NAMALWA (cell line): ENCODE measurements at places on chromosomes 5 and 9.

DNA sequence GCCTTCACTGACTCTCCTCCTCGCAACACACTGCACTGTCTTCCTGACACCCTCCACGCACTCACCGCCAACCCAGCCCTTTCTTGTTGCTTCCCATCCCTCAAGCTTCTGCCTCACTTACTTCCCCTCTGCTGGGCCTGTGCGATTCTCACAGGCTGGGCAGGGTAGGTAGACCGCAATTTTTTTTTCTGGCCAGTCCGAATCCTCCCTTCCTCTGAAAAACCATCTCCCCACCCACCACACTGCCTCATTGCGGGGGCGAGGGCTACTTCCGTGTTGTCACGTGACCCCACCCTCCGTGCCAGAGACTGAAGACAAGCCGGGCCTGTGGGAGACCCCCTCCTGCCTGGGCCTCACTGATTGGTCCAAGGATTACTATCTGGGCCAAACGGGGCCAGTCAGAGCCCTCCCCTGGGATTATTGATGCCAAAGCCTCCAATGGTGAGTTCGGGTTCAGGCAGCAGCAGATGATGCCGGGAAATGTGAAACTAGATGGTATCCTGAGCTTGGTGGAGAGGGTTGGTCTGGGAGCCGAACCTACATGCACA is 73.1 kb downstream of the STK10 start:
- peak; percentile 97 for DNase-seq

- DNase-seq: no peak
Measured at GRCh38 chr5:119212676-119213075, 141.8 kb downstream of the DMXL1 start.

DNA sequence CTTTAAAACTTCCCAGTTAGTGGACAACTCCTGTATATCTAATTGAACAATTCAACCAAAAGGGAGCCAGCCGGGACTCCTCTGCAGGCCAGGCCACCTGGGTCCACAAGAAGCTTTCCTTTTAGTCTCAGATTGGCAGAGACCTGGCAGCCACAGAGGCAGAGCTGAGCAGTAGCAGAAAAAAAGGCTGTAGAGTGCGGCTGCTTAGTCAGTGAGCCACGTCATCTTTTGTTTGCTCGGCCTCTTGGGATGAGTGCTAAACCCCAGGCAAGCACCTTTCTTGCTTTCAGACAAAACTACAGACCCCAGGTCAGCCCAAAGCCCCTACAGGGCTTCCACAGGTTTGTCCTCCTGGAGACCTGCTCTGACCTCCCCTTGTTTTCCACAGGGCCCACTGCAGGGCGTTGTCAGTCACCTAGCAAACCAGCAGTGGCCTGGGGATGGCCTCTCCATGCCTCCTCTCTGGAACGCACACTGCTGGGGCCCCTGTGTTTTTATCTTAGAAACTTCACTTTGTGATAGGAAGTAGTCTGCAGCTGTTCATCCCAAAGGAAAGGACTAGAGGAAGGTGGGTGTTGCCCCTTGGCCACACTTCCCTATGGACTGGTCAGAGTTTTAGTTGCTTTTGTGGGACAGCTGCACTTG is 49.9 kb downstream of the SHB start:
- DNase-seq: no peak

- no peak for DNase-seq
Measured at GRCh38 chr9:114737118-114737517, 55.1 kb upstream of the TEX48 start.

DNA sequence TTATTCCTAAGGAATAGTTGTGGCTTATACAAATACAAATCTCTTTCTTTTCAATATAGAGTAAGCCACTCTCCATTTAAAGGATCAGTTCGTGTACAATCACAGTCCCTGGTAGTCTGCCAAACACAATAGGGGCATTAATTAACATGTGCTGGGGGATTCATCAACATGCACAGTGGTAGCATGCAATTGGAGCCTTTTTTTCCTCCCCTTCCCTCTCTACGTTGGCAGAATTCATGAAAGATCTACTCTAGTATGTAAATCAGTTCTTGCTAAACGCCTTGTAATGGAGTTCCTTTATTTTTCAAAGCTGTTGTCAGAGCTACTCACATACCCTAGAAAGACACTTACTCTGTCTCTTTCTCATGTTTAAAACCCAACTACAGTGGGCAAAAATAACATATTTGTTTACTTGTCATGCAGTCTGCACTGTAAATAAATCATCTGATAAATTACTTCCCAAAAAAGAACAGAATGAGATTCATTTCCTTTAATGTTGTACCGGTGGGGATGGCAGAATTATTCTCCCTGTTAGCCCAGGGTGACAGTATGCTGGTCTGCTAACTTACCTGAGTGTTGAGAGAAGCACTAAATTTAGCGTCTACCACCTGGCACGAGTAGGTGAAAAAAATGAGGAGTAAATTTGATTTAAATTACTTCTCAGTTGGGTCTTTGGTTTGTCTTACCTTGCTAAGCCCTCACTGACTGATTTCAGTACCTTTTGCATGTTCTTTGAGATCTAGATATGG is 341.5 kb upstream of the CCNH start:
- DNase-seq: no peak

GRCh38 chr9:2299156-2299842 is 284.2 kb downstream of the SMARCA2 start:
- DNase-seq: peak; percentile 79

DNA sequence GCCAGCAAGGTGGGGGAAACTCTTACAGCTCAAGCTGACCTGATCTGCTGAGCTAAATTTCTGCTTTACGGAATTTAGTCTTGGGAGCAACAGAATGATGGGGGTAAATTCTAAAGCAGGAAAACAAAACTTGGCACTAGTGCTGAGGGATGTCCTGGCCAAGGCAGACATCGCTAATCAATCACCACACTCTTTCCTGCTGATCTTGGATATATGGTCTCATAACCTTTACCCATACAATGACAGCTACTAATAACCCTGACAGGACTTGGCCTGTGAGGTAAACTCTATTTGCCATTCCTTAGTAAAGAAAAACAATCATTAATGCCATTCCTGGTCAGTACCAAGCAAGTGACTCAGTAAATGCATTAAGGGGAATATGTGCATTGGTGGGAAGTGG is 51.5 kb downstream of the PPARGC1B start:
- DNase-seq: no peak

DNA sequence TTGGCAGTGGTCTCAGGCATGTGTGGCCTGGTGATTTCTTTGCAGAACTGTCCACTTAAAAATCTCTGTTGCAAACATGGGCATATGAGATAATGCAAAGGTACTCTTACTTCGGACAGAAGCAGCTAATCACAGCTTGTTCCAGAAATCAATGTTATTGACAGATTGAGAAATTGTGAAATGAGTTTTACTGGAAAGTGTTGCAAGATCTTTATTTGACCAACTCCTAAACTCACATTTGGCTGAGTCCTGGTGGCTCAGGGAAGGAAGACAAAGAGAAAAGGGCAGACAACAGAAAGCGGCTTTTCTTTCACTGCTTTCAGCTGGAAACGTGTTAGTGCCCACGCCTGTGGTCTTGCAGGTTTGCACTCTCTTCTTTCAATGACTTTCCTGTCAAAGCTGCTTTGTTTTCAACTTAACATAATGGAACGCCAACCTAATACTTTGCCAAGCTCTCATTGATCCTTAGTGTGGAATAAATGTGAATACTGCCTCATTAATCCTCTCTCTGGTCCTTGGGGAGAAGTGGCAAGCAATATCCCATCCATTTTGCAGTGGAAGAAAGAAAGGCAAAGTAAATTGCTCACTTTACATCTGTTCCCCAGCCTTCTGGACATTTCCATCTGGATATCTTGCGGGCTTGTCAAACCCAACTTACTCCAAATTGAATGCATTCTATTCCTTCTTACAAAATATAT is 586.4 kb downstream of the LRRC70 start:
- no peak for DNase-seq

DNA sequence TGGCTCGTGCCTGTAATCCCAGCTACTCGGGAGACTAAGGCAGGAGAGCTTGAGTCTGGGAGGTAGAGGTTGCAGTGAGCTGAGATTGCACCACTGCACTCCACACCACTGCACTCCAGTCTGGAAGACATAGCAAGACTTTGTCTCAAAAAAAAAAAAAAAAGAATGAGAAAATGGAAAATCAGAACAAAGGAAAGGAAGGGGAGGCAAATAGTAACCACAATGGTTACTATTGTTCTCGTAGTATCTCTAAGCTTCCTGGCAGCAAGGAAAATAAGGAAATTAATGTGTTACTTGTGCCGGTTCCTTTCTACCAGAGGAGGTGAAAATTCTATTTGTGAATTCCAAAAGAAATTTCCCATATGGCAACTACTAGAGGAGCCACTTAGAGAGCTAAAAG is 48.5 kb upstream of the BNC2 start:
- no peak for DNase-seq

DNA sequence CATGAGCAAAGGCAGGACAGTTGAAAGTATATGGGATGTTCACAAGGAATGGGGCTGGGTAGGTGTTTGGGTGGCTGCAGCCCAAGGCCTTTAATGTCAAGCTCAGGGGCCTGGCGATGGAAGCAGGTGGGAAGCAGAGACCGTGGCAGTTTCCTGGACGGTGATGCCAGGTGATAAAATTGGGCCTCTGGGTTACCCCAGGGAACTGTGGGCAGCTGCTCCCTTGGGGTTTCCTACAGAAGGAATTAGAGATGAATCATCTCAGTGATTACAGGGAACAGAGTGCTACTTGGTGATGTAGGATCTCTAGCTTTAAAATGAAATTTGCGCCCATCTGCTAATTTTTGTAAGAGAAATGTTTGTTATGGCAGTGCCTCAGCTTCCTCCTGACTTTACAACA is 39.2 kb downstream of the TSTD2 start:
- no peak for DNase-seq
